Endodermal cell (in vitro differentiated cells): ENCODE measurements at places on chromosomes 7 and 10. TPM values are rescaled to one million over a fixed set of nuclear protein-coding genes. Genes with fewer than 3 reads are reported as not detected.

The PLXNA4 gene
- total RNA-seq, result 23.9 to 26.8 TPM (median 24.0 TPM) in 3 replicates

GRCh38 chr10:48996329-48996728, 56.7 kb upstream of the LRRC18 start:
- no peaks in the 10 kb centered on the region for H3K27me3 ChIP-seq
- H3K36me3 ChIP-seq, result no peaks in the 10 kb centered on the region
- H3K4me3 ChIP-seq, result no peak overlapping the region
- no peak overlapping the region for H3K27ac ChIP-seq
- no peak for DNase-seq

The SHH gene
- total RNA-seq, result 0.99 and 1.5 TPM in 2 replicates

GRCh38 chr7:148633761-148634160, 43.2 kb downstream of the C7orf33 start:
- H3K4me1 ChIP-seq, result no peaks in the 10 kb centered on the region
- H3K36me3 ChIP-seq, result no peaks in the 10 kb centered on the region
- H3K27ac ChIP-seq, result no peak overlapping the region
- H3K27me3 ChIP-seq, result no peaks in the 10 kb centered on the region
- no peak overlapping the region for H3K4me3 ChIP-seq
- no peak for DNase-seq

DNA sequence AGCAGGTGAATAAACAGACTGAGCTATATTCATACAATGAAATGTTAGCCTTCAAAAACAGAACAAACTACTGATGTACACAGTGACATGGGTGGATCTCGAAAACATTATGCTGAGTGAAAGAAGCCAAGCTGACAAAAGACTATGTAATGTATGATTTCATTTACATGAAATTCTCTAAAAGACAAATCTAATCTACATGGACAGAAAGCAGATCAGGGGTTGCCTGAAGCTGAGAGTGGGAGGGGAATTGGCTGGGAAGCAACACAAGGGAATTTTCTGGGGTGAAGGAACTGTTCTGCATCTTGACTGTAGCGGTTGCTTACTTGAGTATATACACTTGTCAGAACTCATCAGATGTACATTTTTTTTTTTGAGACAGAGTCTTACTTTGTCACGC, 121.7 kb upstream of the SVIL start:
- H3K27me3 ChIP-seq, result no peaks in the 10 kb centered on the region
- no peaks in the 10 kb centered on the region for H3K36me3 ChIP-seq
- no peak overlapping the region for H3K27ac ChIP-seq

DNA sequence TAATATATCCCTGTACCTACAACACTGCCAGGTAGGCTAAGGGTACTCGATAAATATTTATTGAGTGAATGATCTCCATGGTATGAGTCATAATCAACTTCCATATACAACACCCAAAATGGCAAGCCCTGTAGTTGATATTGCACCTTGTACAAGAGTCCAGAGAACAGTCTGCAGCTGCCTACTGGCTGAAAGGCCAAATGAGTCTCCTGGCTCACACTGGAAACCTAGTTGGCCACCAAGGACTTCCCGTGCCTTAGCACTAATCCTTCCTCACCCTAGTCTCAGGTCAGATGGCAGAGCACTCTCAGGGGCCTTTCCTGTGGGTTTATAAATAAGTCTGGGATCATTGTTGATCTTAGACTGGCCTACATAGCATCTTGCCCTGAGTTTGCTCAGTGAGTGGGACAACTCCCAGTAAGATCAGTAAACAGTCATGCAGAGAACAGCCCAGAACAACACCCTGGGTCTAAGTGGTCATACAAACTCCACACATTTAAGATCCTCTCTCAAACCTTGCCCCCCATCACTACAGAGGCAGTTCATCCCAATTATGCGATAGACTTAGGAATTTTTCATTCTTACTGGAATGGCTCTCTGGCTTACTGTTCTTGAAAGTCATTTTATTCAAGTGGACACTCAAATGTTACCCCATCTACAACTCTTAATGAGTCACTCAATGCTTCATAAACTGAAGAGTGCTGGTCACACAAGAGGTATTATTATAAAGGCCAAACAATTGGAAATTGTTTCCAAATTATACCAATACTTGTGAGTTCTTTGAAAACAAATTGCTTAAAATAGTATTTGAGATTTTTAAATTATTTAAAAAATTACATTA, 14.7 kb upstream of the SLC16A9 start:
- H3K36me3 ChIP-seq, result no peaks in the 10 kb centered on the region
- H3K4me1 ChIP-seq, result no peaks in the 10 kb centered on the region
- DNase-seq, result no peak
- H3K27ac ChIP-seq, result no peak overlapping the region
- H3K27me3 ChIP-seq, result no peaks in the 10 kb centered on the region

- H3K27me3 ChIP-seq, result no peaks in the 10 kb centered on the region
- H3K4me1 ChIP-seq, result no peaks in the 10 kb centered on the region
- peaks cover 19% of the 10 kb centered on the region for H3K36me3 ChIP-seq
- H3K27ac ChIP-seq, result no peak overlapping the region
- DNase-seq, result no peak
These were observed 12.6 kb downstream of the VIM start for GRCh38 chr10:17240616-17241015.

The LFNG gene
- 46.4 and 47.2 TPM in 2 replicates for total RNA-seq

- DNase-seq, result no peak
- no peaks in the 10 kb centered on the region for H3K4me1 ChIP-seq
- no peak overlapping the region for H3K27ac ChIP-seq
- peaks cover under 1% of the 10 kb centered on the region for H3K36me3 ChIP-seq
These were observed 11.8 kb upstream of the CLDN12 start for GRCh38 chr7:90391488-90391887.

The FBXL13 gene
- total RNA-seq, result 2.7 TPM in 2 replicates

The ARHGEF35 gene
- 18.4 and 18.8 TPM in 2 replicates for total RNA-seq

The EGFR gene
- 4.2 and 5.0 TPM in 2 replicates for total RNA-seq

The ACTL6B gene
- not detected in 3 replicates for total RNA-seq

GRCh38 chr7:94778711-94779459, 123.0 kb upstream of the SGCE start:
- DNase-seq, result no peak
- H3K27me3 ChIP-seq, result no peaks in the 10 kb centered on the region
- no peaks in the 10 kb centered on the region for H3K36me3 ChIP-seq
- H3K4me3 ChIP-seq, result no peak overlapping the region
- no peak overlapping the region for H3K27ac ChIP-seq

DNA sequence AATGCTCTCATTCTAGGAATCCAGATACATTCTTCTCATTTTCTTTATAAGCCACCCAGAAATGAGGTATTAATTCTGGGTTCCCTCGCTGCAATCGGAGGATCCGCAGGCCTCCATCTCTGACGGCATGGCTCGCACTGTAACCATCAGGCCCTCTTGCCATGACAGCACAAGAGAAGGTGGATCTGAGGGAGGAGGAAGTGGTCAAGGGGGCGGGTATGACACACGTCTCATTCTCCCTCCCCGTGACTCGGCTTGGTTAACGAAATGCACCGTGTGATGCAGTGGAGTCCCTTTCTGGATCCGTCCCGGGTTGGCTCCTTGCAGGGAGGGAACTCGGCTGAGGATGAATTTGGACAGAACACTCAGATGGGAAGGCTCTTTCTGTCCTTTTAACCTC, 280.2 kb downstream of the TCERG1L start:
- H3K4me3 ChIP-seq, result no peak overlapping the region
- no peaks in the 10 kb centered on the region for H3K27me3 ChIP-seq
- H3K27ac ChIP-seq, result no peak overlapping the region
- H3K36me3 ChIP-seq, result no peaks in the 10 kb centered on the region
